Islet precursor cell (in vitro differentiated cells): ENCODE measurements at places on chromosomes 13 and 19.
A peak's percentile ranks its signal among the peaks of the same experiment; 100 is the strongest.

DNA sequence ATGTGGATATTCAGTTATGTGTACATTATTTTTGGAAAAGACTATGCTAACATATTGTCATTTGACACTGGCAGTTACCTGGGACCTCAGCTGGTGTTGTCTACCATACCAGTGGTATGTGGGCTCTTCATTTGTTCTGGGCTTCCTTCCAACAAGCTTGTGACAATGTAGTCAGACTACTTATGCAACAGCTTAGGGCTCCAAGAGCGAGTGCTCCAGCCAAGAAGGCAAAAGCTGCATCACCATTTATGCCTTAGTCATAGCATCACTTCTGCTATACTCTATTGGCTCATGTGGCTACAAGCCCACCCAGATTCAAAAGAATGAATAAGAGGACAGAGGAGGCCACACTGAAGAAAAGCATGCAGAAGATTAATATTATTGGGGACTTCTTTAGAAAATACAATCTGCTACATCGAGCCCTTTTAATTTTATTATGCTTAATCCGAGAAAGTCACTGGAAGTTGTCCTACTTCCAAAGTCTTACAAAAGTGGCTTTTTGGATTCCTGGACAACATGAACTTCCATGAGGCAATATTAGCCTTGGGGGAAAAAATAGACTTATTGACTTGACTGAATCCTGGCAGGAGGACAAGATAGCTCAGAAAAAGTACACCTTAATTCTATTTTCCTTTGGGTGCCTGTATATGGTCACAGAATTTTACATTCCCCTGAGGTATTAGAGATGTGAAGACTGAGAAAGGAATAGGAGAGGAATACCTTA is 529.4 kb upstream of the HTR2A start:
- no peak for DNase-seq

DNA sequence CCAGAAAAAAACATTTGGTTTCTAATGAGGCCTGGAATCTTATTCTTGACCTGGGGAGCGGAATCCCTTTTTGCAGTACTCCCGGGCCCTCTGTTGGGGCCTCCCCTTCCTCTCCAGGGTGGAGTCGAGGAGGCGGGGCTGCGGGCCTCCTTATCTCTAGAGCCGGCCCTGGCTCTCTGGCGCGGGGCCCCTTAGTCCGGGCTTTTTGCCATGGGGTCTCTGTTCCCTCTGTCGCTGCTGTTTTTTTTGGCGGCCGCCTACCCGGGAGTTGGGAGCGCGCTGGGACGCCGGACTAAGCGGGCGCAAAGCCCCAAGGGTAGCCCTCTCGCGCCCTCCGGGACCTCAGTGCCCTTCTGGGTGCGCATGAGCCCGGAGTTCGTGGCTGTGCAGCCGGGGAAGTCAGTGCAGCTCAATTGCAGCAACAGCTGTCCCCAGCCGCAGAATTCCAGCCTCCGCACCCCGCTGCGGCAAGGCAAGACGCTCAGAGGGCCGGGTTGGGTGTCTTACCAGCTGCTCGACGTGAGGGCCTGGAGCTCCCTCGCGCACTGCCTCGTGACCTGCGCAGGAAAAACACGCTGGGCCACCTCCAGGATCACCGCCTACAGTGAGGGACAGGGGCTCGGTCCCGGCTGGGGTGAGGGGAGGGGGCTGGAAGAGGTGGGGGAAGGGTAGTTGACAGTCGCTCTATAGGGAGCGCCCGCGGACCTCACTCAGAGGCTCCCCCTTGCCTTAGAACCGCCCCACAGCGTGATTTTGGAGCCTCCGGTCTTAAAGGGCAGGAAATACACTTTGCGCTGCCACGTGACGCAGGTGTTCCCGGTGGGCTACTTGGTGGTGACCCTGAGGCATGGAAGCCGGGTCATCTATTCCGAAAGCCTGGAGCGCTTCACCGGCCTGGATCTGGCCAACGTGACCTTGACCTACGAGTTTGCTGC is at the start of gene ICAM4:
Gene ICAM4 (plus strand): TSS at position 153 of the 935 bp plus-strand sequence. CDS start 58 bp downstream, at position 211.
- no peak for DNase-seq

- DNase-seq = peak; percentile 88
Observed at GRCh38 chr19:2497186-2497585, 21.3 kb downstream of the GADD45B start.

DNA sequence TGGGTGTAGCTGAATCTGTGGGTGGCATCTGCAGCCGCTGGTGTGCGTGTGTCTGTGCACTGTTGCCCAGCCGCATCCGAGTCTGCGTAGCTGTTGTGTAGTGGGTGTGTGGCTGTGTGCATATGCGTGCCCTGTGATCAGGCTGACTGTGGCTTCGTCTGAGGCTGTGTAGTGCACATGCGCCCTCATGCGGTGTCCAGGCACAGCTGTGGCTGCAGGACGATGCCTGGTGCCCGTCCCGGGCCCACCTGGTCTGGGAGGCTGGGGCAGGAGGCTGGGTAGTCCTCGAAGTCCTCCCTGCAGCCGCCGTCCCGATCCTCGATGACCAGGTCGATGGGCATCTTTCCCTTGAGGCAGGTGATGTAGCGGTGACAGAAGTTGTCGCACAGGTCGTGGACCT is 4.9 kb downstream of the MEIS3 start:
- no peak for DNase-seq

DNA sequence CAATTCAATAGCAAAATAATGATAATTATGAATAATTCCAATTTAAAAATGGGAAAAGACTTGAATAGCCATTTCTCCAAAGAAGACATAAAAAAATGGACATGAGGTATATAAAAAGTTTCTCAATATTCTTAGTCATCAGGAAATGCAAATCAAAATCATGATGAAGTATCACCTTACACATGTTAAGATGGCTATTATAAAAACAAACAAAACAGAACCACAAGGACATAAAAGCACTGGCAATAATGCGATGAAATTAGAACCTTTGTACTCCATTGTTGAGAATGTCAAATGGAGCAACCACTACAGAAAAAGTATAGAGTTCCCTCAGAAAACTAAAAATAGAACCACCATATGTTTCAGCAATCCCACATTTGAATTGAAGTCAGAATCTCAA is 1186.1 kb downstream of the SLITRK5 start:
- DNase-seq = no peak

GRCh38 chr13:33721724-33722123 is 96.2 kb upstream of the RFC3 start:
- DNase-seq = no peak

GRCh38 chr13:98741741-98742435 is 10.6 kb downstream of the SLC15A1 start:
- DNase-seq = no peak

DNA sequence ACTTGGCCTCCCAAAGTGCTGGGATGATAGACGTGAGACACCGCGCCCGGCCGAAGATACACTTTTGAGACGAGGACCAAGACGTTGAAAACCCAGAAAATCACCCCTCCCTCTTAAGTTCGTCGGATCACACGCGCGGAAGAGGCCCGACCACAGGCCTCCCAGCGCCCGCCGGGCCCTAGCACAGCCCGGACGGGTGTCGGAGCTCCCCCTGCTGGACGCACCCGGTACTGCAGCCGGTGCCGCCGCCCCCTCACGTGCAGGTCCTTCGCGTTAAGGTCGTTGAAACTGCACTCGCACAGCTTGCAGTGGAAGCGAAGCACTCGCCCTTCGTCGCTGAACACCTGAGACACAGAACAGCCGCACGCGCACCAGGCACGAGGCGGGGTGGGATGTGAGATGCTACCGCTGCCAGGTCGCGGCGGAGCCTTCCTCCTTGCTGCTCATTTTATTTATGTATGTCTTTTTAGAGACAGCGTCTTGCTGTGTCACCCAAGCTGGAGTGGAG is 35.7 kb upstream of the MATK start:
- DNase-seq = peak; percentile 76
